HFFc6 (cell line): ENCODE measurements at places on chromosomes 12 and 14. TPM values are rescaled to one million over a fixed set of nuclear protein-coding genes. Genes with fewer than 3 reads are reported as not detected.

VDR gene
- 9.4 to 14.8 TPM (median 14.5 TPM) in 3 replicates for total RNA-seq

AACS gene
- total RNA-seq = 23.1 to 31.5 TPM (median 29.5 TPM) in 3 replicates

NOVA1 gene
- not detected in 3 replicates for total RNA-seq

NEUROD4 gene
- total RNA-seq = not detected in 3 replicates

- no peak for DNase-seq
Observed at GRCh38 chr12:98788396-98788795, 143.3 kb downstream of the APAF1 start.

PTHLH gene
- total RNA-seq = 0.84 to 1.2 TPM (median 1.1 TPM) in 3 replicates

GRCh38 chr14:74841230-74842207, 34.4 kb downstream of the PROX2 start:
- no peak for DNase-seq

DNA sequence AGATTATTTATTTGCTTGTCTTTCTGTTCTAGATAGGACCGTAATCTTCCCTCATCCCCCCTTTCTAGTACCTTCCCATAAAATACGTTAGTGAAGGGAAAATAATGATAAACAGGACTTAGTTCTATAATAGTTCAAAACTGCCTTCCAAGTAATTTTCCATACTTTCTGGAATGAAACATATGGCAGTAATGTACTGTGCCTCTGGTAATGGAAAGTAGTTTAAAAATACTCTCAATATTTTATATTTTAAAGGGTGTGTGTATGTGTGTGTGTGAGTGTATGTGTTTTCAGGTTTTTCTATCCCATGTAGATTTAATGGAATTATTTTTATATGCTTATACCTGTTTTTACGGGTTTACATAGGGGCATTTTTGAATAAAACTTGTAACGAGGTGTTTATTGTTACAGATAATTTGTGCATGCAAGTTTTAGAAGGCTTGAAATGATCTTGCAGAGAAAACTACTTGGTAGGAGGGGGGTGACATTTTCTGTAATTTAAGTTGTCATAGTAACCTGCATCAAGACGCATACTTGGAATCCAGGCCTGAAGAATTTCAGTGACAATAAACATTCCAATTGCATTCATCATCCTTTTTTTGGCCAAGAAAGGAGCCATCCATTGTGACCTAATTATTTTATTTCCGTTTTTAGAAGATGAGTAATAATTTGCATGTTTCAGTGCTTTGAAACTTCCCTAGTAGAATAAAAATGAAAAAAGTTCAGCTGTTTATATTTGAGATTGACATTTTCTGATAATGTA, 38.9 kb downstream of the RASSF8 start:
- DNase-seq = peak; percentile 96

DNA sequence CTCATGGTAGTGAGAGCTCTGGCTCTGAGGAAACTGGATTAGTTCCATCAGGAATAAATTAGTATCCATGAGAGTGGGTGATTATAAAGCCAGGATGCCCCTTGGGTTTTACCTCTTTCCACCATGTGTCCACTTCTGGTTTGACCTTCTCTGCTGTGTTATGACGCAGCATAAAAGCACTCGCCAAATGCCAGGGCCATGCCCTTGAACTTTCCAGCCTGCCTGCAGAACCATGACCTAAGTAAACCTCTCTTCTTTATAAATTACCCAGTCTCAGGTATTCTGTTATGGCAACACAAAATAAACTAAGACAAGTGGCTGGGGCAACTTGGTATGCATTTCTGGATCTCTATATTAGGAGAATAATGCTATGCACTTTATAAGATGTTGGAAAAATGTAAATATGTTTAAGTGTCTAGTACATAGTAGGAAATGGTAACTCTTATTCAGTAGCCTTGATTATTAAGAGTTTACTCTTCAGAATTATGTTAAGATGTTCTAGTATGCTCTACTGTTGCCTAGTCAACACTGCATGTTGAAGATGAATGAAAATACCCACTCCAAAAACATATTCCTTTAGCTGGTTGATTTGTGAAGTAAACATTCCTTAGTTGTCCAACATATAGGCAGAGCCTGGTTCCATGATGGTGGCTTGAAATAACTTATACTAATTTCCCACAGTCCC, 455.6 kb upstream of the TMPO start:
- DNase-seq = no peak

- DNase-seq = no peak
Observed at GRCh38 chr12:46518169-46518568, 145.6 kb upstream of the SLC38A2 start.

DNA sequence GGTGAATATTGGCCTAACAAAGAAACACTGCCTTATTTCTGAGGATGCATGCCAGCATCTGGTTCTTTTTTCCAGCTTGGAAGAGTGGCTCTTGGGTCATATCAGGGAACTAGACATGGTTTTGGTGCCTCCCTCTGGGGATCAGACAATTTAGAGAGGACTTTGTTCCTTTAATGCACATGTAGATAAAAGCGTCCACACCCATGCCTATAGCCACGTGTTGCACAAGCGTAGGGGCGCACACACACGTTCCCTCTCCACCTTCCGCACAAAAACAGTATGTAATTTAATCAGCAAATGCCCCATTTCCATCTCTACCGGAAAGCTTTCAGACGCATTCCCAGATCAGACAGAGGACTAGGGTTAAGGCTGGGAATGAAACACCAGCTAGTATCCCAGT, 61.7 kb upstream of the RIC8B start:
- no peak for DNase-seq

MIP gene
- total RNA-seq = not detected in 3 replicates

- no peak for DNase-seq
Observed at GRCh38 chr14:101219896-101220703, 316.6 kb upstream of the RTL1 start.

GRCh38 chr14:62301911-62302310, 539.7 kb downstream of the SNAPC1 start:
- DNase-seq = no peak

- DNase-seq = no peak
Observed at GRCh38 chr12:116366456-116366776, 88.9 kb upstream of the MED13L start.

DNA sequence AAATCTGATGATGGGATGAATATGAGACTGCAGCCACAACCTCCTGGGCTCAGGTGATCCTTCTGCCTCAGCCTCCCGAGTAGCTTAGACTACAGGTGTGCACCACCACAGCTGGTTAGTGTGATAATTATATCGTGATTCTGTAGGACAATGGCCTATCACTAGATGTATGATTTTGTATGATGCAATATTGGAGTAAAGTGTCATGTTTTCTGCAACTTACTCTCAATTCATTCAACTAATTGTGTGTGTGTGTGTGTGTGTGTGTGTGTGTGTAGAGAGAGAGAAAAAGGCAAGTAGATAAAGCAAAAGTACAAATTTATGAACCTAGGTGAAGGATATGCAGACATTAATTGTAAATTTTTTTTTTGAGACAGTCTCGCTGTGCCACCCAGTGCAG, 10.7 kb downstream of the RAD52 start:
- no peak for DNase-seq

DNA sequence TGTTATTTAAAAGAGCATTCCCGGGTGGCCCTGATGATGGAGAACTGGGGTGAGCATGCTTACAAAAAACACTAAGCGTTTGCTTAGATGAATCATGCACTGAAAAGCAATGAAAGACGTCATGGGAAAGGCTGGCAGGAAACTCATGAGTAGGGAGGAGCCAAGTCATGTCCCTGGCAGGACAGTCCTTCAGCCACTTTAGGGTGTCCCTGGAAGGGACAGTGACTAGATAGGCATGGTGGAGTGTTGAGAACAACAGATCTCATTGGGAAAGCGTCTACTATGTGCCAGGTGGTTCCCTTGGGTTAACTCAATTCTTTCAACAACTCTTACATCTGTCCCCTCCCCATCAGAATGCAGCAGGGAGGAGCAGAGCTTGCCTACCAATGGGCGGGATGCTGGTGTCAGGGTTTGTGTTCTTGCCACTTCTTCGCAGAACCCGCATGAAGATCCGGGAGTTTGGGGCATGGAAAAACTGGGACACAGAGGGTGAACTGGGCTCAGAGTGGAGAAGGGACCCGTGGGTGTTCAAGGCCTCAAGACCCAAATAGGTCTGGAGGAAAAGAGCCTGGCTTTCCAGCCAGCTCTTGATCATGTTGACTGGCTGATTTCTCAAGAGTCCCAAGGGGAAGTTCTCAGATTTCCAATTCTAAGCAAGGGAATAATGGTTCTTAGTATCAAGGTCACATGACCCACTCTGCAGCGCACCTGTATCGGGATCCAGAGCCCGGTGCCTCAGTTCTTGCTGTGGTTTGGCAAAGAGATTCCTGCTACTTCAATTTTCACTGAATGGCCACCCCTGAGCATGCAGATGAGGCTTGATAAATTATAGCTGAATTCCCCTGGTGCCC, 653.9 kb upstream of the TBX3 start:
- peak; percentile 95 for DNase-seq

NT5DC3 gene
- total RNA-seq = 9.0 to 11.4 TPM (median 10.4 TPM) in 3 replicates
